ENCODE measurements at places on chromosomes 3 and 15.
A peak's percentile ranks its signal among the peaks of the same experiment; 100 is the strongest.

- no peak for DNase-seq
Observed at GRCh38 chr15:92393071-92393979, at the start of gene ST8SIA2. Gene ST8SIA2 (plus strand): TSS chr15:92393881. CDS start chr15:92394065, 184 bp downstream.

GRCh38 chr3:147616998-147617619, 207.9 kb downstream of the ZIC1 start:
- DNase-seq, result peak; percentile 58

DNA sequence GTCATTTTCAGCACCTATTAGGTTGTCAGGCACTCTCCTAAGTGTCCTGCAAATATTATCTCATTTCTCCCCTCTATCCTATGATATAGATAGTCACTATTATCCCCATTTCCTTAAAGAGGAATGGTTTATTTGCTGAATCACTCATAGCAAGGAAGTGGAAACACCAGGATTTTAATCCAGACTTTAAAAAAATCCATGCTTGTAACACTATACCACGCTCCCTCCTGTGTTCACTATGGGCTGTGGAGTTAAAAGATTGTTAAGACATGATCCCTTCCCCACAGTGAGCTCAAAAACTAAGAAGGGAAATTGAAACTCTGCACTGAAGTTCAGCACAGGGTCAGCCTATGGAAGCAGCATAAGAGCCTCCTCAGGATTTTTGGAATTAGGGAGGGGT, 60.2 kb downstream of the TMEM39A start:
- no peak for DNase-seq

- no peak for DNase-seq
Observed at GRCh38 chr3:37024092-37024491, 30.8 kb downstream of the MLH1 start.

GRCh38 chr3:13285007-13285567, 135.0 kb downstream of the NUP210 start:
- no peak for DNase-seq

- DNase-seq, result peak; percentile 7
Observed at GRCh38 chr15:100189849-100190248, 151.9 kb downstream of the ADAMTS17 start.

DNA sequence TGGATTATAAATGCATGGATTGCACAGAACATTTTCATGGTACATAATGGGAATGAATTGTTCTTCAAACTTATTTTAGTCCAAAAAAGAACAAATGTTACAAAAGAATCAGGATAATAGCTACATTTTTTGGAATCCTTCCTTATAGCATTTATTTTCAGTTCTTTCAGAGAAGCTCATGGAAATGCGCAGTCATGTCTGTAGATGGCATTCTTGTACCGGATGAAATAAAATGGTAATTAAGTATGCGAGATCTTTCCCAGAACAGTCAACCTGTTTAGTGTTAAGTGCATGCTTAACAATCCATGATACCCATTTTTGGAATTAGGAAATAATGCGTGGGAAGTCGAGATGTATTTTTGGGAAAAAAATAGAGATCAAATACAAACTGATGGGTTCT, 38.2 kb upstream of the GOLGA8B start:
- DNase-seq, result peak; percentile 54

DNA sequence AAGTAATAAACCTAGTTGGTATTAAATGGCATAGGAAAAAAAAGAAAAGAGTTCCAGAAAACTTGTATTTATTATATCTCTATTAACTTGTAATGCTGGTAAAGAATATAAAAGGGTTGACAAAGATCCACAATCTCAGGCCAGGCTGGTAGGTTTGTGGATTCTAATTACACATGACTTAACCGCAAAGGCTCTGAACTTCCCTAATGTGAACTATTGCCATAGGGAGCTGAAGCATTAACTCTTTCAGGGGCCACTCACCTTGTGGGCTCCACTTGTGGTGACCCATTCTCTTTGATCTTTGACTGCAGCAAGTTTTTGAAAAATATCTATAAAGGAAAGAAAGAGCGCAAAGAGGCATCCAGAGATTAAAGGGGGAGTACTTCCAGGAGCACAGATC, 58.5 kb downstream of the NEK10 start:
- no peak for DNase-seq

DNA sequence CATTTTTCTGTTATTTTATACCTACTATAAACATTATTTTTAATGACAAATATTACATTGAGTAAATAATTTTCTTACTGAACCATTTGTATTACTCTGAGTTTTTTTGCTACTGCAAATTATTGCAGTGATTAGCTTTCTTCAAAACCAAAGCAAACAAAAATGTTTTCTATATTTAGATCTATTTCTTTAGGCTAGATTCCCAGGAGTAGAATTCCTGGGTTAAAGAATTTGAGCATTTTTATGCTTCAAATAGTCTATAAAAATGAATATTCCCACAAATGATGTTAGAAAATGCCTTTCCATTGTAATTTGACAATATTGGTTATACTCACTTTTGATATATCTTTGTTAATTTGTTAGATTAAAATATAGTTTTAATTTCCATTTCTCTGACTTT, 76.8 kb downstream of the LEKR1 start:
- no peak for DNase-seq

DNA sequence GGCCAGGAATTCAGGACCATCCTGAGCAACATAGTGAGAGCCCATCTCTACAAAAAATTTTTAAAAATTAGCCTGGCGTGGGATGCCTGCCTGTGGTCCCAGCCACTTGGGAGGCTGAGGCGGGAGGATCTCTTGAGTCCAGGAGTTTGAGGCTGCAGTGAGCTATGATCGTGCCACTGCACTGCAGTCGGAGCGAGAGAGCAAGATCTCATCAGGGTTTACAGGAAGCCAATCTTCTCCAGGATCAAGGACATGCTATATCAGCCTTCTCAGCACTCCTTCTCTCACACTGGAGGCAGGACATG, 451 bp upstream of the STOML1 start:
- DNase-seq, result no peak

DNA sequence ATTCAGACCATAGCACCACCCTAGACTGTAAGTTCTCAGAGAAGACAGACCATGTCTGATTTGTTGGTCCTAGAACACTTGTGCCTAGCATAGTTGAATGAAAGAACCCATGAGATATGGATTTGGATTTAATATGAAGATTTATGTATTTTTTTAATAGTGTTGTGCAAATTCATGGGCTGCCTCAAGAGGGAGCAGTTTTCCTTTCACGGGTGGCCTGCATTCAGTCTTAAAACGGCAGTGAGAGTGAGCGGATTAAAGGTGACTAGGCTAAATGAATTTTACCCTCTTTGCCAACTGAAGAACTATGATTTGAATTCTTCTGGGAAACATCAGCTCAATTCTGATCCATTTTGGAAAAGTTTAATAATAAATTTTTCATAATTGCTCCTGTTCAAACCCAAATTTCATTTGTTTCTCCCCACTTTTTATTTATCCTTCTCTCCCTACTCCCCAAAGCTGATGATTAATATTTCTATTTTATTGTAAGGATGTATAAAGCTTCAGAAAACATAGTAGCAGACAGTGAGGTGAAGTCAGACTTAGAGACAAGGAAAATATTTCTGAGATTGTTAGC, 67.3 kb downstream of the MORC1 start:
- peak; percentile 55 for DNase-seq

GRCh38 chr15:101135532-101136166, 116.2 kb downstream of the CHSY1 start:
- no peak for DNase-seq

GRCh38 chr15:90345857-90346256, 6.2 kb upstream of the ZNF774 start:
- no peak for DNase-seq

DNA sequence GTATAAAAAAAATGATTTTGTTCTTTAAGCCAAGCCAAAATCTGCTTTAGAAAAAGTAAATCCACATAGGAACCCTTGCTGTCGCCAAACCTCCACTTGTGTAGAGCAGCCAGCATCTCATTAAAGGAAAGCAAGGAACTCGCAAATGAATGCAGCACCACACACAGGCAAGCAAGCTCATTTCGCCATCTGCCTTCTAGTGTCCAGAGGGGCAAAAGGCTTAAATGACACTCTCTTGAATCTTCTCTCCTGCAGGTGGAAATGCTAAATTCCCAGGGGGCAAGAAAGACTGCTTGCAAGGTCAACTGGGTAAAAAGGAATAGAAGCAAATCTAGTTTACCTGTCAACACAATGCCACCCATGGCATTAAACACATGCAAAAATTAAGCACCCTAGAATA, 2.4 kb downstream of the MB21D2 start:
- peak; percentile 40 for DNase-seq

GRCh38 chr3:119550192-119550910, 9.1 kb downstream of the CD80 start:
- DNase-seq, result no peak

DNA sequence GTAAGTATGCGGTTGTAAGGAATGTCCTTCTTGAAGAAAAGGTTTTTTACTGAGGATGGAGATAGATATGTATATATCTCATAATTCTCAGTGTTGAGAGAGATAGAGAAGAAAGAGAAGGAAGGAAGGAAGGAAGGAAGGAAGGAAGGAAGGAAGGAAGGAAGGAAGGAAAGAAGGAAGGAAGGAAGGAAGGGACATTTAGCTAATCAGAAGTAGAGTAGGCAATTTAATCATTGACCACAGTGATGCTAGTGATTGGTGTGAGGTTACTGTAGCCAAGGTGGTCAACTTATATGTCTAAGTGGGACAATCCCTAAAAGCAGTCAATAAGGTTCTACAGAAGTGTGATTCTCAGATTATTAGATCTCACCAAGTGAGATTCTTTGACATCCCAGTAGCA, 751.8 kb upstream of the CBLB start:
- DNase-seq, result no peak

GRCh38 chr3:148435534-148435933, 262.2 kb upstream of the AGTR1 start:
- no peak for DNase-seq

DNA sequence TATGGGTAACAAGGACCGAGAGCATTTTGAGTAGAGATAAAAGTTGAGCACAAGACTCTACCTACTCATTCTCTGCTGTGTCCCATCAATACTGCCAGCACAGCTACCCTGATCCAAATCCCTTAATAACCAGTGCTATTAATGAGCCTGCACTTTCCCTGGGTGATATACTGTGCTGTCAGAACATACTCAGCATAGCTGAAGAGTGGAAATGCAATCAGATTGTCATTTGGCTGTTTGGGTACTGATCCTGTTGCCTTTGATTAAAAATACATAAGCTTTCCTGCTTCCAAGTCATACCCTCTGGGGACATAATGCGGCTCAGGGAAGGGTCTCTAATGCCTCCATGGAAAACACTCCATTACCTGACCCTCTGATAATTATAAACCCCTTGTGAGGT, 917.5 kb downstream of the SQOR start:
- DNase-seq, result no peak

DNA sequence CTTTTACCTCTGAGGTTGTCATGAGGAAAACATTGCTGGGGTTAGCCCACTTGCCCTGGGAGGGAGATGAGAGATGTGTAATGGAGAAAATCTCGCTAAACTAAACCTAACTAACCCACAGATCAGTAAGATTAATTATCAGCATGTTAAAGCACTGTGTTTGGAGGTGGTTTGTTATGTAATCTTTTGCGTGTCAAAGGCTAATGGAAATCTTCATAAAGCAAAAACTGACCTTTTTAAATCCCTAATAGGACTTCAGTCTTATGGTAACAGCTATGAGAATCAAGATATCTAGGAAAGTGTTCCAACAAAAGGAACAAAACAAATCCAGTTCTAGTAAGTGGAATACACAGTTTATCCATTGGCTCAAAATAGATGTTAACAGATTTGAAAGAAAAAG, 102.7 kb downstream of the PLOD2 start:
- no peak for DNase-seq

DNA sequence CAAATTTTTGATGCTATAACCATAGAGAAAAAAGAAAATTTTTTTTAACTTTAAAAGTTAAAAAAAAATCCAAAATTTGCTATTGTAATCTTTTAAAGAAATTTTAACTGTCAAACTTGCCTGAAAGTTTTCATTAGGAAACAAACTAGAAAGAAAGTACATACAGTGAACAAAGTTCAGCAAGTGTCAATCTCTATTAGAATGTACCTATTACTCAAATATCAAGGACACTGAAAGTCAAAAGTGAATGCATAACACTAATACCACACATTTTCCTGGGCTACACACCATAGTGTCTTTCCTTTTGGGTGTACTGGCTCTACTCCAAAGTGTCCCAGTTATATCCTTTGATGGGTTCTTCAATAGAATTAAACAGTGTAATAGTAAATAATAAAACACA, 56.8 kb downstream of the LRRFIP2 start:
- no peak for DNase-seq

GRCh38 chr15:90583471-90584252, 53.9 kb downstream of the CRTC3 start:
- DNase-seq, result no peak

- no peak for DNase-seq
Observed at GRCh38 chr3:29868543-29869101, 587.8 kb downstream of the RBMS3 start.

Measured in RKO (cell line).